ENCODE measurements at places on chromosomes 1 and 21. TPM values are rescaled to one million over a fixed set of nuclear protein-coding genes. Genes with fewer than 3 reads are reported as not detected.

DNA sequence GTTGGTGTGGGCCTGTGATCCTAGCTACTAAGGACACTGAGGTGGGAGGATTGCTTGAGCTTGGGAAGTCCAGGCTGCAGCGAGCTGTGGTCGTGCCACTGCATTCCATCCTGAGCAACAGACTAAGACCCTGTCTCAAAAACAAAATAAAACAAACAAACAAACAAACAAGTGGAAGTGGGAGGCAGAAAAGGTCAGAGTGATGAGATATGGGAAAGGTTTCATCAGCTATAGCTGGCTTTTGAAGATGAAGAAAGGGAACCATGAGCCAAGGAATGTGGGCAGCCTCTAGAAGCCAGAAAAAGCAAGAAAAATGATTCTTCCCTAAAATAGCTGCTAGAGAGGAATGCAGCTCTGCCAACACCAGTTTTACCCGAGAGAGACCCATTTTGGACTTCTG is 10.6 kb upstream of the NUCKS1 start:
- no peak for DNase-seq

The HRNR gene
- total RNA-seq = not detected

GRCh38 chr1:26289158-26290059 is 9.5 kb downstream of the SH3BGRL3 start:
- no peak for DNase-seq

DNA sequence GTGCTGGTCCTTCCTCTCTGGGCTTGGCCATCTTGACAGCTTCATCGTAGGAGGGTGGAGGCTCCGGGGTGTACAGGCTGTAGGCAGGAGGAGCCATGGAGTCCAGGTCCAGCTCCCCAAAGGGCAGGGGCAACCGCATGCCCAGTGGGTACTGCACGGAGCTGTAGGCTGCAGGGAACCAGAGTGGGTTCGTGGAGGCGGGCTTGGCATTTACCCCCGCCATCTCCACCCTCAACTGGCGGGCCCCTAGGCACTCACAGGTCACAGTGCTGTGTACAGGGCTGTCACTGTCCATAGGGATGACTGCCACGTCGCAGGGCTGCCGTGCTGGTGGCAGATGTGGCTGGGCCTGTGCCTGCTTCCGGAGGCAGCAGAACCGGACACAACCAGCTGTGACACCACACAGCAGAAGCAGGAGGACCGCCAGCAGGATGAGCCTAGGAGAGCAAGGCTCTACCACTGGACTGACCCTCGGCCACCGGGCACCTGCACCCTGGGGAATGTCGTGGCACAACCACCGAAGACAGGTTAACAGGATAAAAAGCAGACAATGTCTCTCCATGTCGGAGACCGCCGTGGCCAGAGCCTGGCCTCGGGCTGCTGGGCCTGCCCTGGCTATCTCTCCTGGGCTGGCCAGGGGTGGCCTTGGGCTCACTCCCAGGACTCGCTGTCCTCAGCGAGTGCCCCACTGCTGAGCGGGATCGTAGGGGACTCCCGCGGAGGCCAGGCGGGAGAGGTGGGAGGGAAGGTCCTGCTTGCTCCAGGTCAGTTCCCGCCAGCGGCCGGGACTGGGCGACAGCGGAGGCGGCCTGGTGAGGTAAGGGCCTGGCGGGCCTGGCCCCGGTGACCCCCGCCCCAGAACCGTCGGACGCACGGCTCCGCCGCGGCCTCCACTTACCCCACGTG is 831 bp downstream of the TMEM52 start:
- DNase-seq = no peak

The DEPDC1 gene
- total RNA-seq = 16.1 TPM

The PLEKHG5 gene
- total RNA-seq = 3.9 TPM

DNA sequence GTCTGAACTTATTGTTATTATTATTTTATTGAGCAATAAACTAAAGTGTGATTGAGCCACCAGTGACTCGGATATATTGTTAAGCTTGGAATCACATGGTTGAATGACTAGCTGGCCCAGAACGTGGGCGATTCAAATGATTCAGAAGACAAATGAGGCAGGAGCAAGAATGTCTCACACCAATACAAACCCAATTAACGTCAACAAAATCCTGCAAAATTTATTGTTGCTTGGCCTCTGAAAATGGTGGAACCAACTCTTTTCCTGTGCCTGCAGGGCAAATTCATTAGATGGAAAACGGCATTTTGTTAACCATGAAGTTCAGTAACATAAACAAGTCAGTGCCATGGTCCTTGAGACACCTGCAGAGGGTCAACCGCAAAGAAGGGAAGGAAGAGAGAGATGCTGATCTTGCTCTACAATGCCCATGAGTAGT is 482.0 kb downstream of the SETD4 start:
- no peak for DNase-seq

GRCh38 chr21:29667651-29668050 is 272.1 kb downstream of the GRIK1 start:
- DNase-seq = no peak

The S100A5 gene
- total RNA-seq = 3.9 TPM

GRCh38 chr1:228152918-228153258 is 3.2 kb downstream of the GJC2 start:
- DNase-seq = no peak

- DNase-seq = no peak
Observed at GRCh38 chr1:32159189-32159588, 20.3 kb upstream of the TXLNA start.

GRCh38 chr1:175744833-175745232 is 1.4 kb upstream of the TNR start:
- no peak for DNase-seq

DNA sequence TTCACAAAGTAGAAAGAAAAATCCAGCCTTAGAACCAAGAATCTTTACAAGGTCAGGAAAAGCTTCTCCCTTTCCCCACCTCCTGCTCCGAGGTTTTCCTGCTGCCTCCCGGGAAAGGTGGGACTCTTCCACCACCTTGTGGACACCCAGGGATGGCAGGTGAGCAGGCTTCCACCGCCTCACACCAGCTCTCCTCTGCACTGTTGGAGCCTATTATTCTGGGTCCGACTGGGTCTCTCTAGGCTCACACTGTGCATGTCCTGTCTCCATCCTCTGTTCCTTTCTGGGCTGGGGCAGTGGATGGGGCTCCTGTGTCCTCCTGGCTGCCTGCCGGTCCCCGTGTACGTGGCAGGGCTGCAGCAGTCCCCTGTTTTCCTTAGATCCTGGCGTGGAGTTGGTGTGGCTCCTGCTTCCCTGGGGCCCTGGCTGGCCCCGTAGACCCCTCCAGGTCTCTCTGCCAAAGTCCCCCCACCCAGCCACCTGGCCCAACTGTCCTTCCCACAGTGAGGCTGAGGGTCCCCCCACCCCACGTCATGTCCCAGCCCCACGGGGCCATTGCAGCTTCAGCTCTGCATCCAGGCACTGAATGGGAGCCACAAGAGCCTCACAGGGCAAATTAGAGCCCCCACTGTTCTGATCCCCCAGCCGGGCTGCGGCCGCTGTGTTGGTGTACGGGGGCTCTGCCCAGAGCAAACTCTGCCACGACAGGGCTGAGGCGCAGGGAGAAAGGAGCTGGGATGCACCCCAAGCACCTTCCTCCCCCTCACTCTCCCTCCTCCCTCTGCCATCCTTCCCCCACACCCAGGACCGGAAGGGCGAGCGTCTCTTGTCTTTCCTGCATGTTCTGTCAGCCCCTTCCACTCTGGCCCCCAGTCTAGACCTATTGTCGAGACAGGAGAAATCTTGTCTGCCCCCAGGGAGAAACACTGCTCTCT is 3.3 kb upstream of the SLC45A1 start:
- no peak for DNase-seq

- DNase-seq = no peak
Observed at GRCh38 chr1:154352581-154353459, 27.5 kb downstream of the ATP8B2 start.

GRCh38 chr1:156358641-156359040 is 10.4 kb upstream of the RHBG start:
- DNase-seq = no peak

- DNase-seq = no peak
Observed at GRCh38 chr1:113403065-113403464, 12.8 kb downstream of the MAGI3 start.

- DNase-seq = peak; percentile 89
Observed at GRCh38 chr1:11037740-11038182, 9.3 kb downstream of the MASP2 start.

The VTCN1 gene
- not detected for total RNA-seq

DNA sequence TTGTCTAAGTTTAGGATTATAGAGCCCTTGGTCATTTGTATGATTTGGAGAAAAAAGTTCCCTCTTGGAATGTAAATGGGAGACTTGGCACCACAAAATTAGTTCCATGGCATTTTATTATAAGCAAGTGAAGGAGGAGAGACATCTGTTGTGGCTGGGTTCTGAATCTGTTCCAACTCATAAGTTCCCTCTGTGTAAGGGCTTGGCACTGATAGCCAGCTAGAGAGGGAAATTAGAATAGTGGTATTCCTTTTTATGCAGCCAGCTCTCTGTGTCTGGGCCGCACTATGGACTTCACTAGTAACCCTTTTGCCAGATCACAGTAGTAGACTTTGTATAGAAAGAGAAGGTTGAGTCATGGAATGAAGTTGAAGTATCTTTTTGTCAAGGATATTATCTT is 31.1 kb downstream of the GNAI3 start:
- no peak for DNase-seq

- DNase-seq = no peak
Observed at GRCh38 chr21:45806042-45806441, 162.5 kb downstream of the PCBP3 start.

The FCN3 gene
- not detected for total RNA-seq

The NCDN gene
- 25.1 TPM for total RNA-seq

The SPRR2E gene
- not detected for total RNA-seq

GRCh38 chr1:88801575-88802208 is 89.7 kb downstream of the GTF2B start:
- no peak for DNase-seq

DNA sequence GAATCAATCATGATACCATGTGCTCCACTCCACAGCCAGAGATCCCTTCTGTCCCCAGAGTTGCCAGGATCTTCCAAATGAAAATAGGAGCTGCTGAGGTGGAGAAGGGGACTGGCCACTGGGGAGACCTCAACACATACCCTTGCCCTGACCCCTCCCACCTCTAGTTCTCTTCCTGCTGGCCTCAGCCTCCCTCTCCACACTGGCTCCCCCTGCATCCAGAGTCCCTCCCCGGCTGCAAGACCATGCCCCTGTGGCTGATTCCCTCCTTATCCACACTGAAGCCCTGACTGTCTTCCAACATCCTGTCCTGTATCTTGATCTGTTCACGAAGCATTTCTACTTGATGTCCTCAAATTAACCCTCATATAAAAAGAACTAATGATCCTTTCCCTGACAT is 21.1 kb upstream of the CDK18 start:
- no peak for DNase-seq

DNA sequence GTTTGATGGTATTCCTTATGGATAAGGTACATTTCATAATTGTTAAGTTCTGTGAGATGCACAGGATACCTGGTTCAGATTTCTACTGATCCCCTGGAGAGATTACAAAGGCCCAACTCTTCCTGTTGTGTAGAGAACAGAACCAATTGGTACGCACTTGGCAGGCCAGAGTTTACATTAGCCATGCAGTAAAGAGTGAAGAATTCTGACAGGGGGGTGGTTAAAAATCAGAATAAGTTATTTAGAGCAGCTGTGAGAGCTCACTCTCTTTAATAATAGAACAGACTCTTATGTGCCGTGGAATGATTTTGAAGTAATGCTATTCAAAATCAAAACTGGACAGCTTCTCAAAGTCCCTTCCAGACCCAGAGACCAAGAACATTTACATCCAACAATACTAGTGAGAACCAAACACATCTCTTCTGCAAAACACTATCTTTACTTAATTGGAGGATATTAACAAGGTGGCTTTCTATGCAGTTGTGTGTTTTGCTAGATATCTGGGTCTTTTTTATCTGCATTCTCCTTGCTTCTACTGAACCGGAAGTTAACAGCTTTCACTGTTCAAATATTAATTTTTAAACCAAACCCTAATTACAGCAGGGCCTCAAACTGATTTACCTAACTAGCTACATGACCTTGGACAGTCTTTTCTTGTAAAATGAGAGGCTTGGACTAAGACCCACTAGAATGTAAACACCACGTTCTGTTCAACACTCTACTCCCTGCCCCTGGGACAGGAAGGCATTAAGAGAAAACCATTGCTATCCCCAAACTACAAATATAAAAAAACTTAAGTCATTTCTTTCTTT is 4.0 kb downstream of the USP24 start:
- DNase-seq = no peak

The OR4F29 gene
- not detected for total RNA-seq

DNA sequence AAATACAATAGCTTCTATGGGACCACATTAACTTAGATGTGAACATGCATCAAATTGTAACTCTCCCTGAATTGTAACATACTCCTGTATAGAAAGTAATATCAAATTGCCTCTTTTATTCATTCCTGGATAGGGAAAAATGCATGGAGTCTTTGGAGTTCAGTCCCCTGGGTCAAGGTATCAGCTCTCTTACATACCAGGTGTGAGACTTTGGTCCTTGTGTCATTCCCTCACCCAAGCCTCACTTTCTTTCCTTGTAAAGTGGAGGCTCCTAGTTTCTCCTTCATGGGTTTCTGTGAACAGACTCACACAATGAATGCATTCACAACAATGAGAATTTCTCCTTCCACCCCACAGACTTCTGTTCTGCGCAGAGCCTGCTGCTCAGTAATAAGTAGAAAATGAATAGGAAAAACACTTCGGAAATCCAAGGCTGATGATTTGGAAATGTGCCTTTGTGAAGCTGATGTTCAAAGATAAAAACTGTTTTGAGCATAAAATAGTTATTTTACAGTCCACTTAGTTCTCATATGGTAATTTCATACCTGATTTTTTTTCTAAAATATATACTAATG is 185.3 kb downstream of the AK5 start:
- no peak for DNase-seq

DNA sequence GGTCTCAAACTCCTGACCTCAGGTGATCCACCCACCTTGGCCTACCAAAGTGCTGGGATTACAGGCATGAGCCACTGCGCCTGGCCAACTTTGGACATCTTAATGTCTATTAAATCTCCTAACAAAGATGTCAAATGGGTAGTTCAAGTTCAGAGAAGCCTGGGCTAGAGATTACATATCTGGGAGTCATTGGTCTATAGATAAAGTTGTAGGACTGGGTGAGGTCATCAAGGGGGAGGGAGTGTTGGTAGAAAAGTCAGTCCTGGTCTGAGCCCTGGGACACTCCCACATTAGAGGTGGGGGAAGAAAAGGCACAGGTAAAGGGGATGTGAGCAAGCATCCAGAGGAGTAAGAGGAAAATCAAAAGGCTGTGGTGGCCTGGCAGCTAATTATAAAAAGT is 6.6 kb downstream of the UBIAD1 start:
- no peak for DNase-seq

Data from activated naive CD4-positive, alpha-beta T cell treated with anti-CD3 and anti-CD28 coated beads, Interleukin-2, amount 50 U/mL, for 72 hours (primary cell).